T-helper 9 cell (primary cell): ENCODE measurements at places on chromosomes 5 and 9.

DNA sequence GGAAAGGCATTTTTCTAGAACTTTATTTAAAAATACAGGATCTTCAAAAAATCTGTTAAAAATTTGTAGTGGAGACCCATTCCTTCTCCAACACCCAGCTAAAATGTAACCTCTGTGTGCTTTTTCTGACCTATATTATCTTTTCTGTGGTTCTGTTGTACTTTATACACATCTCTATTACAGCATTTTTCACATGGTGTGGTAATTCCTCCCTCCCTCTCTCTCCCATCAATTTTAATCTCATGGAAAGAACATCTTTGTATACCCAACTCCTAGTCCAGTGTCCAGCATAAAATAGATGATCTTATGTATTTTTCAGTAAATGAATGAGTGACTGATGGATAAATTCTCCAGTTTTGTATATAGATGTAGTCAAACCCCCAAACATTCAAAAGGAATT, 183.4 kb upstream of the KLF9 start:
- DNase-seq: no peak

GRCh38 chr5:122844910-122845228, 544 bp upstream of the SNX24 start:
- no peak for DNase-seq

- no peak for DNase-seq
These were observed 3.6 kb upstream of the ARAP3 start for GRCh38 chr5:141685591-141685990.

GRCh38 chr5:32207355-32207634, 33.2 kb upstream of the GOLPH3 start:
- no peak for DNase-seq

GRCh38 chr5:107604990-107605389, 65.7 kb downstream of the EFNA5 start:
- no peak for DNase-seq

DNA sequence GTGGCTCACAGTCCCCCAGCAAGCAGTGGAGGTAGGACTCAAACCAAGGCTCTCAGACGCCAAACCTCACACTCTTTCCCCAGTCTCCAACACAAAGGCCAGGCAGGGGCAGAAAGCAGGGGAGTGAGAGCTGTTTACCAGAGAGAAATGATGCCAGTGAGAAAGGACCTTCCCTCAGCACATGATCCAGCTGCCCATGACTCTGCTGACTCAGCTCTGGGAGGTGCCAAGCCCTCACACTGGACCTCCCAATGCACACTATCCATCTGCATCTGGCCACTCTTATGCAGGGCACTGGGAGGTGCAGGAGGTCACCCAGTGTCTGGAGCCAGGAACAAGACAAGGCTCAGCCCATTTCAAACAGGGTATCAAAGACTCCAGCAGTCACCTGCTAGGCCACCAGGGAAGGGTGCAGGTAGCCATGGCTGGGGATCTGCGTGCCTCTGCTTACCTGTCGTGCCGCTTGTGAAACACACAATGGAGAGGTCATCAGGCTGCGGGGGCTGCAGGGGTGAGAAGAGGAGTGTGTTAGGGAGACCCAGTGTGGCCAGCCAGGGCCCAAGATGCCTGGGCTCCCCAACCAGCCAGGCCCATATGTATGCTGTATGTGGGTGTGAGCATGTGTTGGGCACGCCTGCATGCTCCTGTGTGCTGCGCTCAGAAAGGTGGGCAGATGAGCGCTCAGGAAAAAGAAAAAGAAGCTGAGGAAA, 26.3 kb downstream of the ACSL6 start:
- DNase-seq: no peak

- DNase-seq: no peak
These were observed 11.4 kb upstream of the ENG start for GRCh38 chr9:127865645-127866464.

DNA sequence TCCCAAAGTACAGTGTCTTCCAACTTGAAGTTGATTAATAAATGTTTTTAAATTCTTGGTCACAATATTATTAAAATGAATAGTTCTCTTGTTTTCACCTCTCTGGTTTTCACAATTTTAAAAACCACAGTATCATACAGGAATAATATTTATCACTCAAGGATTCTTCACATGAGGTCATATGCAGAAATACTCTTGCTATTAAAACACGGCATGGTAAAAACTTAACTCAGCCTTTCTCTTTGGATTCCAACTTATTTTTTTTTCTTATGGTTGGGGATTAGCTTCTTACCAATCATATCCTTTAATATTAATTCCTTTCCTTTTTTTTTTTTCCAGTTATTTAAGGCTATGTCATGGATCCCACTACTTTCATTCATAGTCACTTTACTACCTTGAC, 289.4 kb downstream of the ADAMTS6 start:
- DNase-seq: no peak
